A549 treated with CpdA at 1 μM for 4 hours (cell line): ENCODE measurements at places on chromosomes 4 and X. TPM values are rescaled to one million over a fixed set of nuclear protein-coding genes. Genes with fewer than 3 reads are reported as not detected.

Gene IGFBP7
- total RNA-seq = 191 to 299 TPM (median 243 TPM) in 5 replicates

Gene SEPTIN11
- 26.3 to 51.6 TPM (median 33.9 TPM) in 5 replicates for total RNA-seq

Gene CNKSR2
- total RNA-seq = 2.3 to 4.3 TPM (median 2.8 TPM) in 5 replicates

Gene RS1
- not detected in 5 replicates for total RNA-seq

Gene GAGE12F
- total RNA-seq = not detected in 5 replicates

Gene MSANTD1
- 0.07 to 0.13 TPM (median 0.09 TPM) in 4 of 5 replicates, not detected in the other for total RNA-seq

Gene PDHA1
- 221 to 298 TPM (median 277 TPM) in 5 replicates for total RNA-seq

Gene ODAM
- not detected in 5 replicates for total RNA-seq

Gene PAGE5
- total RNA-seq = not detected in 5 replicates

Gene SSX2
- total RNA-seq = not detected in 5 replicates

Gene KLHL4
- 2.8 to 3.6 TPM (median 3.2 TPM) in 5 replicates for total RNA-seq

Gene CENPVL2
- total RNA-seq = not detected in 5 replicates

Gene NAP1L2
- 1.2 to 1.3 TPM (median 1.3 TPM) in 5 replicates for total RNA-seq

Gene PHOX2B
- not detected in 5 replicates for total RNA-seq

Gene CHRDL1
- not detected in 5 replicates for total RNA-seq

Gene SLITRK4
- total RNA-seq = not detected in 5 replicates

Gene LANCL3
- total RNA-seq = not detected in 5 replicates

Gene TKTL2
- not detected in 5 replicates for total RNA-seq

Gene PPP2R2C
- total RNA-seq = 33.0 to 40.4 TPM (median 38.6 TPM) in 5 replicates

Gene LDB2
- total RNA-seq = not detected in 5 replicates

Gene STATH
- not detected in 5 replicates for total RNA-seq
